ENCODE measurements at places on chromosomes 5 and 9.

GRCh38 chr5:56668996-56669395 lies 146.4 kb upstream of the MAP3K1 start:
- DNase-seq = no peak

GRCh38 chr5:115179394-115180164 lies 9.9 kb upstream of the TRIM36 start:
- no peak for DNase-seq

- no peak for DNase-seq
These were observed 21.4 kb downstream of the MEGF10 start for GRCh38 chr5:127311781-127312525.

GRCh38 chr9:18747595-18747994 lies 273.6 kb downstream of the ADAMTSL1 start:
- DNase-seq = no peak

- no peak for DNase-seq
These were observed 218.0 kb downstream of the MLLT3 start for GRCh38 chr9:20404192-20404813.

DNA sequence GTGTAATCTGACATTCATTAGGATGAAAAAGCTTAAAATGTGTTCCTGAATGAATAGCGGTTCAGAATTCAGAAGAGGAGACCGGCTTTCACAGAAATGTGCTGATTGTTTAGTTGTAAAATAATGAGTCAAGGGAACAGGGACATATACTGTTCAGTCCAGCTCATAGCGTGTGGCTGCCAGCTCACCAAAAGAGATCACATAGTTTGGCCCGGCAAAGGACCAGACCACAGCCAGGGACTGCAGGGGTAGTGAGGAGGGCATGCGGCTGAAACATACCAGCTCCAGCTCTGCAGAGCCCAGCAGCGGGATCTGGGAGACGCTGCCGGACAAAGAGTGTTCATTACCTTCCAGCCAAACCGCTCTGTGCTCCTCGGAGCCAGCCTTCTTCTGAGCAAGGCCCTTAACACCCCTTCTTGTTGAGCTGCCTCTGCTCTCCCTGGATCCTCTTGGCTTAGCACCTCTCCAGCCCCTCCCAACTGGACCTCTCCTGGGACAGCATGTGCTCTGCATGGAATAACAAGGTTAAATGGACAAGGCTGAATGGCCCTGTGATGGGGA lies 116.8 kb upstream of the CNTLN start:
- no peak for DNase-seq

- no peak for DNase-seq
These were observed 18.8 kb downstream of the UBQLN1 start for GRCh38 chr9:83688921-83689320.

DNA sequence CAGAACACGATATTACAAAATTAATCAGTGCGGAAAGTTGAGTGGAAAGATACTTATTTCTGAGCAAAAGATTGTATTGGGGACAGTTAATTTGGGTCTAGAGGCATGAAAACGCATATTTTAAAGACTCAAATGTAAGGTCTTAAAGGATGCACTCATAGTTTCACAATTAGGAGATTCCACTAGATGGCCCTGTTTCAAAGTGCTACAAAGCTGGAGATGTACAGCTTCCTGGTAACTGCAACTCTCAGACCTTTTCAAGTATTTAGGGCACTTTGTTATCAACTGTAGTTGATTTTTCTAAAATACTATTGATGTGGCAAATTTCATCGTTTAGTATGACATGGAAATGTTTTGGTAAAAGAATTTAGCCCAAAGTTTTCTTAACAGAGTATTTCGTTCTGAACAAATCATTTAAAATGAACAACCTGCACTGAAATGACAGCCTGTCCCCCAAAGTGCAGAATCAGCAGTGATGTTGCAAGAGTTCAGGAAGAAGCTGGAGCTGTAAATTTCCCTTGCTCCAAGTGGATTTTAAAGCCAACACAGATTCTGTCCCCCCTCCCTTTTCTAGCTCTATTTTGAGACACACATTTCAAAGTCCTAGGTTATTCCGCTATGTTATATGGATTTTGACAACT lies 16.2 kb upstream of the NDUFB6 start:
- no peak for DNase-seq

- no peak for DNase-seq
These were observed 154.3 kb downstream of the PALM2AKAP2 start for GRCh38 chr9:109934136-109934856.

DNA sequence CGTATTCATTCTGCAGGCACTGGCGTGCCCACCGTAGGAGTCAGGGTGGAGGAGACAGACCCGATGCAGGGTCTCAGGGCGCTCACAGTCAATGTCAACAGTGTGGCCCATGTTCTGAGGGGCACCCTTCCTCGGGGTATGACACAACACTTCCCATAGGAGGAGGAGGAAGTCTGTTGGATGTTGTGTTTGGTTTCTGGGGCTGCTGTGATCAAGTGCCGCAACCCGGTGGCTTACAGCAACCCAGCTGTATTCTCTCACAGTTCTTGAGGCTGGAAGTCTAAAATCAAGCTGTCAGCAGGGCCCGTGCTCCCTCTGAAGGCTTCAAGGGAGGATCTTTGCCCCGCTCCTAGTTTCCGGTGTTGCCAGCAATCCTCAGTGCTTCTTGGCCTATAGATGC lies 5.6 kb upstream of the HNRNPAB start:
- DNase-seq = no peak

GRCh38 chr5:36371366-36371765 lies 69.7 kb upstream of the RANBP3L start:
- no peak for DNase-seq

GRCh38 chr5:27241564-27242257 lies 203.3 kb upstream of the CDH9 start:
- no peak for DNase-seq

GRCh38 chr9:4328723-4329122 lies 28.9 kb upstream of the GLIS3 start:
- no peak for DNase-seq

GRCh38 chr9:33223696-33224095 lies 16.3 kb upstream of the SPINK4 start:
- no peak for DNase-seq

- no peak for DNase-seq
These were observed 306 bp downstream of the TRUB2 start for GRCh38 chr9:128321879-128322403.

DNA sequence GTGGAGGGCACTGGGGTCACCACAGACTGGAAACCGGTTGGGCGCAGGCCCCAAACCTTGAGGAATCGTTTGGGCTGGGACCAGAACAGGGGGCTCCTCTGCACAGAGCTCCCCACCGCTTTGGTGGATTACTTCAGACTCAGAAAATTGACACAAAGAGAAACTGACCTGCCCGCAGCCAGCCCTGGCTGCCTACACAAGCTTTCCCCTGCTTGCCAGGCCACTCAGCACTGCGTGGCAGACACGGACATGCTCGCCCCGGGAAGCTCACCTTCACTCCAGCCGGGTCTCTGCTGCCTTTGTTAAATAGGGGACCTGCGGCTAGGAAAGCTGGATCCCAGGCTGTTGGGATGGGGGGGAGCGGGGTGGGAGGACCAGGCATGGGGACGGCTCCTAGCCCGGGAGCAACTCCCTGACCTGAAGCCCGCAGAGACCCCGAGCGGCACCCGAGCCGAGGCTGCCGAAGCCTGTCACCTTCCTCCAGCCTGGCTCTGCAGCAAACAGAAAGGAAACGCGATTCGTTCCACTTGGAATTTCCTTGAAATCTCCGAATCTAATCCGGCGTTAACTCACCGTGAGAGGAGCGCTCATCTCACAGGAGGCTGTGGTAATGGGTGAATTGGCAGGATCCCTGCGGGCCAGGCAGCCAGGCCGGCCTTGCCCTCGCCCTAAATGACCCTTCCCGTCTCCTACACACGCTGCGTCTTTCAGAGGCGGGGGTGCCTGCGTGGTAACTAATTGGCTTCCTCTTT lies 8.8 kb downstream of the PAX5 start:
- no peak for DNase-seq

DNA sequence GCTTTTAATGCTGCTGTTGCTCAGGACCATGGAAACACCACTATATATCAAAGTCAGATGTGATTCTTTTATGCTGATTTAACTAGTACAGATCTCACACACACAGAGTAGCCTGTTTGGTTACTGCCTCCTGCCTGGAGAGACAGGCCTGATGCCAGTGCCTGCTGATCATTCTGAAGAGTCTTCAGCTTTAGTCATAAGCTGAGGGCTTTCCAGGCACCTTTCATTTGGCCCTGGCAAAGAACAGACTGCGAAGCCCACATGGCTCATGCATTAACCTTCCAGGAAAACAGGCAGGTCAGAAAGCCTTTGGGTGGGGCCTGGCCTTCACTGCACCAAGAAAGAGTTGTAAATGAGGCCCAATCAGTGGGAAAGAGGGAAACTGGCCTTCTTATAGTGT lies 144.7 kb downstream of the SAXO1 start:
- no peak for DNase-seq

GRCh38 chr5:57190593-57190992 lies 16.7 kb downstream of the GPBP1 start:
- no peak for DNase-seq

DNA sequence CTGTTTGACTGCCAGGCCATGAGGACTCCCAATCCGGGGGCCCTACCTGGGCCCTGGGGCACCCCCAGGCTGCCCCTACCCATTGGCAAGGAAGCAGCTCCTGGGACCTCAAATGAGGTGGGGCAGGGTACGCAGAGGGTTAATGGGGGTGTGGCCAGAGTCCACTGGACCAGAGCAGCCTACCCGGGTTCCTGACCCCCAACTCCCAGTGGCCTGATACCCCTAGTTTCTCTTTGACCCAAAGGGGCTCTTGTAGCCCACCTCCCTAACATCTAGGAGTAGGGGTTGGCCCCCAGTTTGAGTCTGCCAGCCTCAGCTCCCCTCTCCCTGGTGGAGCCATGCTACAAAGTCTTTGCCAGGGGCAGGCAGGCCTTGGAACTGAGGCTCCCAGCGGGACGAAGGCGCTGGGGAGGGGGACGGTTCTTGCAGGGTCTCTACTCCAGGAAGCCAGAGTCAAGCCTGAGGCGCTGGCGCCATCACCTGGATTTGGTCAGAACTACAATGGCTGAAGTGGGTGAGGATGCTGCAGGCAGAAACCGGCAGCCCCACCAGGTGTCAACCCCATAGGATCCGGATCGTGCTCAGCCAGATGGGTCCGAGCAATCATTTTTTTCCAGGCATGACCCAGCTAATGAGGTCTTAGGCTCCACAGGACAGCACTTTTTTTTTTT lies 8.4 kb upstream of the CERCAM start:
- DNase-seq = peak; percentile 12

Measured in T follicular helper cell (primary cell).